ENCODE measurements at places on chromosomes 5 and 9.

GRCh38 chr5:83044926-83045325 lies 32.3 kb downstream of the TMEM167A start:
- no peak for DNase-seq

GRCh38 chr5:90853750-90854149 lies 295.2 kb downstream of the ADGRV1 start:
- DNase-seq = no peak

- no peak for DNase-seq
Observed at GRCh38 chr9:91954841-91955471, 4.9 kb upstream of the ROR2 start.

DNA sequence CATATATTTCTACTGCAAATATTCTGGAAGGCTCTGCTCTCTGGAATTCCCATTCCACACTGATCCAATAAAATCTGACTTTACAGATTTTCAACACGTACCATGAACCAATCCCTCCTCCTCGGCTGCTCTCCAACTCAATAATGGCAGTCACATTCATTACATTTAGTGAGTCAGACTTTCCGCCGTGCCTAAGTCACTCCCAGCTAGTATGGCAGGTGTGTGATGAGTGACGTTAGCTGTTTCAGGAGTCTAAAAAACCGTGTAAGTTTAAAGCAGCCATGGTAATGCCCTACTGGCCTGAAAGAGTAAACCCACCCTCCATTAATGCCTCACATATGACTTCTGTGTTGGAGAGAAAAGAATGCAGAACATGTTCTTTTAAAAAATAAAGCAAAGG lies 3.3 kb downstream of the FBN2 start:
- no peak for DNase-seq

DNA sequence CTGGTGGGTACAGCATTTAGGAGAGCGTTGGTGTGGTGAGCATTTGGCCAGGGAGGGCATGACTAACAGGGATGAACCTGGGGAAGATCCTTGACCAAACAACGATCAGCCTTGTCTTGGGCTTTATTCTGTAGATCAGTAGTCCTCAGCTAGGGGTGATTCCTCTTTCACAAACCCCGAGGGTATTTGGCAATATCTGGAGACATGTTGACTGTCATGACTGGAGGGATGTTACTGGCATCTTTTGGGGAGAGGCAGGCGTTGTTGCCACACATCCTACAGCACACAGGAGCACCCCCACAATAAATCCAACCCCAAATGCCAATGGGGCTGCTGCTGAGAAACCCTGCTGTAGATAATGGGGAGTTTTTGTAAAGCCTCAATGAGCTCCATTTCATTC lies 43.9 kb downstream of the OSTF1 start:
- DNase-seq = no peak

DNA sequence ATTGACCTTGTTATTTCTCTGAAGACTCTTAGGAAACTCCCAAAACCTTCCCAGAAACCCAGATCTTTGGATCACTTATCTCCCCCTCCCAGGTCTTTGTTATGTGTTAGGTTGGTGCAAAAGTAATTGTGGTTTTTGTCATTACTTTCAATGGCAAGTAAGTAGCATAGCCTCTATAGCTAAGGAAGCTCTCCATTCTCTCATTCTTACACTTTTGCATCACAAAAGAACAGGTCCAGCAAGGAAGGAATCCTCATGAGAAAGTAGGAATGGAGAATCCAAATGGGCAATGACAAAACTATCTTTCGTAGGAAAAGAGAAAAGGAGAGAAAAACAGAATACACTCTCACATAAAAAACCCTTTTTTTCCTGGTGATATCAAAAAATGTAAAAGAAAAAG lies 81.3 kb upstream of the ELAVL2 start:
- no peak for DNase-seq

- DNase-seq = no peak
Observed at GRCh38 chr5:33227247-33227646, 213.5 kb upstream of the TARS1 start.

GRCh38 chr9:12737871-12738270 lies 36.9 kb upstream of the LURAP1L start:
- no peak for DNase-seq

GRCh38 chr9:136409557-136410455 lies 608 bp downstream of the ENTR1 start:
- DNase-seq = no peak

DNA sequence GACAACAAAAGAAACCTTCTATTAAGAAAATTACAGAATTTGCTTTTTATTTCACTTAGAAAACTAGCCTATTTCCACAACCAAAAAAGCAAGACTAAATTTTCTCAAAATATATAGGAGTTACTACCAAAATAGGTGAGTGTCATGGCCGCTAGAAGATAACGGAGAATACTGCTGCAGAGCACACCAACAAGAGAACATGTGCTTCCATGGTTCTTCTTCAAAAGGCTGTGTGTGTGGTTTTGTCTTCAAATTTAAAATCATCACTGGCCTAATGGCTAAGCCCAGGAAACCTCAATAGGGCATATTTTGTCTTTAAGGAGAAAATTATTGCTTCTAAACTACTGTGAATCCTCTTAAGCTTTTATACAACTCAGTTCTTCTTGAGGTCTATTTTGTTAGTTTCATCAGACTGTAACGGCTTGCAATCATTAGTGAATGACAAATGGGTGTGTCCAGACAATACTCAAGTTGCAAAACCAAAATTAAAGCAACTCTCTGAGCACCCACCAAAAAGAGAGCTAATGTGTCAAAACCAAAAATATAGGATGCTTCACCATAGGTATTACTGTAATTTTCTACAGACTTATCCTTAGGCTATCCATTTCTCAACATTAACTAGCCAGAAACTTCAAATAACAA lies 3.3 kb downstream of the SETX start:
- no peak for DNase-seq

DNA sequence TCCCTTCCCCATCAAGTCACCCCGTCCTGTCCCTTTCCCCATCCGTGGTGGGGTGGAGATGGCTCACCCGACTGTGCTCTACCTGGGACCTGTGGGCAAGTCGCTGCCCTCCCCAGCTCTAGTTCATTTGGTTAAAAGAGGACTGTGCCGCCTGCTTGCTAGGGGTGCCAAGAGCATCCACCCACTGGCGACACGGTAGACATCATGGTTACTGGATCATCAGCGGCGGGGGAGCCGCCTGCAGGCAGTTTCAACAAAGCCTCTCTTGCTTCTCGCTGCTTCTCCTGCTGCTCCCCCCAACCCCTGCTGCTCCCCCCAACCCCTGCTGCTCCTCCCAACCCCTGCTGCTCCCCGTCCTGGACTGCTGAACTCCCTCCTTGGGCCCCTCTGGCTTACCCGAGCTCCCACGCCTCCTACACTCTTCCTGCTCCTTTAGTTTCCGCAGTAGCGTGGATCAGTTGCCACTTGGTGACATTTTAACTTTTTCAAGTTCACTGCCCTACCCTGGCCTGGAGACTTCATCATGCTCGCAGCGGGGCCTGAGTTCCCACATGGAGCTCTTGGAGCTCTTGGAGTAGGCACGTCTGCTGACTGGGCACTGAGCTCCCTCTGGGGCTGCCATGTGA lies 22.0 kb upstream of the SCGB3A1 start:
- no peak for DNase-seq

DNA sequence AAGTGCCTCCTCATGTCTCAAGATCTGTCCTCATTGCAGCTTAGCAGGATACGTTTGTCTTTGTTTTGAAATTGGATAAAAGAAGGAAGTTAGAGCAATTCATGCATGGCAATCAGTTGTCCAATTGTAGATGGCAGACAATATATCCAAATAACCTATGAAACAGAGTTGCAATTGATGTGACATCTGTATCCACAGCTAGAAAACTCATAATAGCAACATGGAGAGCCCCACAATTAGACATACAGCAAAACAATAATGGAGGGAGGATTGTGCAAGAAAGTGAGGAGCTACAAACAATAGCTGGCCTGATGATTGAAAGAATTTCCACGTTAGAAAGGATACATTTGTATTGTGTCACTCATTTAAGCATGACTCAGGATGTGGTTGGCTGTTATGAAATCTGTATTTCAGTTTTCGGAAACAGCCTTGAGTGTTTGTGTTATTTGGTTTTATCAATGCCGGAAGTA lies 132.0 kb downstream of the FAM174A start:
- no peak for DNase-seq

DNA sequence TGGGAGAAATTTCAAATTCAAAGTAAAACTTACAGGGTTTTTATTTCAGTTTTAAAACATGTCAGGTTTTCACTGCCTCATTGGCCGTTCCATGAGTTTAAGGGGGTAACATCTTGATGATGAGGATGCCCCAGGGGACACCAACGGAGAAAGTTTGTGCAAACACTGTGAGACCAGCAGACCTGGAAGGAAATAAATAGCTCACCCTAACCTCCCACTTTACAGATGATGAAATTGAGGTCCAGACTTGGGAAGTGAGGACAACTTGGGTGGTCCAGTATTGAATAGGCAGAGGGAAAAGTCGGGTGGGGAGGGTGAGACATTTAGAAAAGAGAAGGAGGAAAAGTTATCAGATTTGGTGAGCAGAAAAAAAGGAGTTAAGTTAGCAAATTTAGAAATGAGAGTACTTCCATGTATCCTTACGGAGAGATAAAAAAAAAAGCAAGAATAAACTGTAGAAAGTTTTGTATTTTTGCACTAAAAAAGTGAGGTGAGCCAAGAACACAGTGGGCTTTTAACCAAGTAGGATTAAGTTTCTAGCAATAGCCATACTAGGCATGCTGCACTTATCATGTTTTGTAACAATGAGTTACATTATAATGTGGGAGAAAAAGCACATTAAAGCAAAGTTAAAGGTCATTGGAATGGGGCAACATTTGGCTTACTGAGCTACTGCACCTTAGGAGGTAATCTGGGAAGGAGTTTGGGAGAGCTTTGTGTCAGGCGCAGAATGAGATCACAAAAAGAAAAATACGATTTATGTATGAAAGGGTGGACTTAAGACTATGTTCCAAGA lies 125.1 kb downstream of the GAS1 start:
- no peak for DNase-seq

DNA sequence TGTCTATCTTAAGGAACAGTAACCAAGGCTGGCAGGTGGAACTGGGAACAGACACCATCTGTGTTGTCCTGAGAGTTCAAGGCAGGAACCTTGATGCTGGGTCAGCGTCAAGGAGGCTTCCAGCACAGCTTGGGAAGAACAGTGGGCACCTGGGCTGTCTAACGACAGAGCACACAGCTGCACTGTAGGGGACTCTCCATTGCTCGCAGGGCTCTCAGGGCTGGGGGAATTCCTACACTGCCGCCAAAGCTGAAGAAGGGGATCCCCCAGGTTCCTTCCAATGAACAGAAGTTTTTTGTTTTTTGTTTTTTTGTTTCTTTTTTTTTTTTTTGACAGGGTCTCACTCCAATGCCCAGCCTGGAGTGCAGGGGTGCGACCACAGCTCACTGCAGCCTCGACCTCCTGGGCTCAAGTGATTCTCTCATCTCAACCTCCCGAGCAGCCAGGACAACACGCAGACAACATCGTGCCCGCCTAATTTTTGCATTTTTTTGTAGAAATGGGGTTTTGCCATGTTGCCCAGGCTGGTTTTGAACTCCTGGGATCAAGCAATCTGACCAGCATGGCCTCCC lies 81.9 kb downstream of the PTPN3 start:
- no peak for DNase-seq

DNA sequence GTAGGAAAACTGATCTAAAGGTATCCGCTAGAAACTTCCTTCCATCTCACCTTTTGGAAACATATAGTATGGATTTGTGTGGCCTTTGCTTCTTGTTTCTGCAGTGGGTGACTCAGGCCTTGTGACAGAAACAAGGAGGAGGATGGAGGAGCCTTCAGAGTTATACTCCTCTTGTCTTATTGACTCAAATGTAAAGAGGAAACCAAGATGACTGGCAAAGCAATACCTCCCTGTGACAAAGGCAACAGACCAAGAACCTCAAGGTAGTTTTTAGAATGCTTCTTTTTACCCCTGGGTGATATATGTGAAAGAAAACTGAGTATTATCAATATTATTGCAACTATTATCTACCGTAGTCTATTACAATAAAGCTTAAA lies 123.3 kb upstream of the SLIT3 start:
- no peak for DNase-seq

DNA sequence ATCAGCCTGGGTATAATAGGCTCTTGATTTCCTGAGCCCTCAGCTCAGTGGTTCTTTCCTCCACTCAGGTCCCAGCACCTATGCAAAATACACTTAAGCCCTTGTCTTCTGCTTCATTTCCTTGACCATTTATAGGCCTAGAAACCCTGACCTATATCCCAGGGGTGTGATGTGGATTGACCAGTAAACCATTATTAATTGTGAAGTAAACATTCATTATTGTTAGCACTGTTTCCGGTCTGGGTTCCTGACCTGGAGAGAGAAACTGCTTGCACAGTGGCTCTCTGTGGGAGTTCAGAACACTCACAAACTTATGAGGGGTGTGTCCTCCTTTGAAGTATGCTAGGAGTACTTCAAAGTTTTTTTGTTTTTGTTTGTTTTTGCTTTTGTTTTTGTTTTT lies 19.6 kb upstream of the TOMM5 start:
- no peak for DNase-seq

GRCh38 chr9:110049699-110050450 lies 158.1 kb downstream of the C9orf152 start:
- peak; percentile 4 for DNase-seq

- DNase-seq = no peak
Observed at GRCh38 chr5:163809473-163809872, 304.1 kb downstream of the MAT2B start.

DNA sequence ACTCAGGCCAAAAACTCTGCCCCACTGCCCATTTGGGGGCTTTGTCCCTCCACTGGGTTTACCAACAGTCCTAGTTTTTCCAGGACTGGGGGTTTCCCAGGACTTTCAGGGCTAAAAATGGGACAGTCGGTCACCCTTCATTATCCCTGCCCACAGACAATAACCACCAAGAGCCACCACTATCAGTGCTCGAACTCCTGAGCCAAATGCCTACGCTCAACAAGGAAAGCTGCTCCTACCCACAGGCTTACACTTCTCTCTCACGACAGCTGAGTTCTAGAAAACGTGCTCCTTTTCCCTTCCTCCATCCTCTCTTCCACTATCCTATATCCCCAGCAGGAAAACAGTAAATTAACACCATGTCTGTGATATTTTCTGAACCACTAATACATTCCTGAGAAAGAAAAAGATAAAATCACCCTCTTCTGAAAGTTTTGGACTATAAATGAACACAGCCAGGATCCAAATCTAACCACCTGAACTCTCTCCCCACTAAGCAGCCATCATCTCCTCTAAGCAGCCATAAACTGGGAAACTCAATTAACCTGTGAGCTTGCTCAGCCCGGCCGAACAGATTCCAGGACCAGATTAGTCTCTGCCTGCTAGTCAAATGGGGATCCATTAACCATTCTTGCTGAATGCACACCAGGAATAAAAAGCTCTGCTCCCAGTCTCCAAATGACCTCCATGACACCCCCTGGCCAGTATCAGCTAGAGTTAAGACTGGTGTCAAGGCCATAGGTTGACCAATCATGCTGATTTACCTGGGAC lies 41.8 kb downstream of the KLHL3 start:
- no peak for DNase-seq
